OCI-LY7 (cell line): ENCODE measurements at places on chromosomes 4 and X. TPM values are rescaled to one million over a fixed set of nuclear protein-coding genes. Genes with fewer than 3 reads are reported as not detected.

- DNase-seq = peak; percentile 52
Measured at GRCh38 chr4:102343964-102344519, 1.2 kb downstream of the SLC39A8 start.

GRCh38 chr4:176001151-176002006 lies 64.3 kb upstream of the WDR17 start:
- DNase-seq = no peak

- DNase-seq = no peak
Measured at GRCh38 chrX:138875472-138875871, 164.0 kb upstream of the FGF13 start.

- no peak for DNase-seq
Measured at GRCh38 chrX:66680451-66680850, 41.6 kb upstream of the EDA2R start.

DNA sequence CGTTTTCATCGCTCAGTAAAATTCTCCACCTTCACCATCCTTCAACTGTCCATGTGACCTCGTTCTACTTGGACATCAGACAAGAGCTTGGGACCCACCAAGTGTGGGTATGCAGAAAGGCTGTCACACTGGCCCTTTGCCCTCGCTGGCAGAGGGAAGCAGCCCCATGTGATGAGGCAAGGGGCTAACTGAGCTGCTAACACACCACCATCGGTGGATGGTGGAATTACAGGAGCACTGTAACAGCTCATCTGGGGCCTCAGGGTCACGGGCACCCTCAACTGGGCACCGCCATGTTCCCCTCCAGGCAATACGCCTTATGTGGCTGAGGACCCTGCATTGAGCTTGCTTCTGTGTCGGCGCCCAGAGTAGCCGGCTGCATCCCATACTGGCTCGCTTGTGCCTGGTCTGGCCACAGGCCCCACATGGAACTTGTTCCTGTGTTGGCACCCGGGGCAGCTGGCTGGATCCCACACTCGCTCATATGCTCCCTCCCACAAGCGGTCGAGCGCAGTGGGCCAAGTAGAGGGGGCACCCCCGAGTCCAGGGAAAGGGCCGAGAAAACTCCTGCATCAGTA lies 109.5 kb downstream of the TAB3 start:
- no peak for DNase-seq

- DNase-seq = no peak
Measured at GRCh38 chr4:89119836-89120235, 8.5 kb downstream of the TIGD2 start.

Gene RBM47
- 12.0 and 14.2 TPM in 2 replicates for total RNA-seq

Gene ZNF711
- total RNA-seq = 12.3 and 14.6 TPM in 2 replicates

Gene SOX3
- total RNA-seq = not detected in 2 replicates

Gene PRRG3
- total RNA-seq = not detected in 2 replicates

Gene LRRC66
- total RNA-seq = 0.11 and 0.25 TPM in 2 replicates
